Body of pancreas (tissue), 4 donors: ENCODE measurements at places on chromosomes 11 and 22.

DNA sequence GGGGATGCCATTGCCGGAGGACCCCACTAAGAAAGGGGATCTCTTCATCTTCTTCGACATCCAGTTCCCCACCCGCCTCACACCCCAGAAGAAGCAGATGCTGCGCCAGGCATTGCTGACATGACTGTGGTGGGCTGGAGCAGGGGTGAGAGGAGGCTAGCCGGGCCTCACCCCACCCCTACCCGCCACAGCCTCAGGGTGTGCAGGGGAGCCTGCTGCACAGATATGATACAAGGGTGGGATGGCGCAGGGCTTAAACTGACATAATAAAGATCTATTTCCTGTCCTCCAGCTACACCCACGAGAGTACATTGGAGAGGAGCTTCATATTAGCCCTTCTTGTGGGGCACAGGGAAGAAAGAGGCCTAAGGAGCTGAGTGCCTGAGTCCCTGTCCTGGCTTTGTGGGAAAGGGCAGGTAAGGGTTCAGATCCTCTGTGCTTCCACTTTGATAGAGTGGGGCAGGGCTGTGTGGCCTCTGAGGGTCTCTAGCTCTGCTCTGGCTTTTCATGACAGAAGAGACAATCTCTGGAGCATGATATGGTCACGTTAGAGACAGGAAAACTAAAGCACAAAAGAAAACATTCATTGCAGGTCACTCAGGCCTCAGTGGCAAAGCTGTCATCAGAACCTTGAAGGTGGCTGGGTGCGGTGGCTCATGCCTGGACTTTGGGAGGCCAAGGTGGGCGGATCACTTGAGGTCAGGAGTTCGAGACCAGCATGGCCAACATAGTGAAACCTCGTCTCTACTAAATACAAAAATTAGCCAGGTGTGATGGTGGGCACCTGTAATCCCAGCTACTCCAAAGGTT, 12.4 kb downstream of the UCP2 start:
- DNase-seq = no peak

DNA sequence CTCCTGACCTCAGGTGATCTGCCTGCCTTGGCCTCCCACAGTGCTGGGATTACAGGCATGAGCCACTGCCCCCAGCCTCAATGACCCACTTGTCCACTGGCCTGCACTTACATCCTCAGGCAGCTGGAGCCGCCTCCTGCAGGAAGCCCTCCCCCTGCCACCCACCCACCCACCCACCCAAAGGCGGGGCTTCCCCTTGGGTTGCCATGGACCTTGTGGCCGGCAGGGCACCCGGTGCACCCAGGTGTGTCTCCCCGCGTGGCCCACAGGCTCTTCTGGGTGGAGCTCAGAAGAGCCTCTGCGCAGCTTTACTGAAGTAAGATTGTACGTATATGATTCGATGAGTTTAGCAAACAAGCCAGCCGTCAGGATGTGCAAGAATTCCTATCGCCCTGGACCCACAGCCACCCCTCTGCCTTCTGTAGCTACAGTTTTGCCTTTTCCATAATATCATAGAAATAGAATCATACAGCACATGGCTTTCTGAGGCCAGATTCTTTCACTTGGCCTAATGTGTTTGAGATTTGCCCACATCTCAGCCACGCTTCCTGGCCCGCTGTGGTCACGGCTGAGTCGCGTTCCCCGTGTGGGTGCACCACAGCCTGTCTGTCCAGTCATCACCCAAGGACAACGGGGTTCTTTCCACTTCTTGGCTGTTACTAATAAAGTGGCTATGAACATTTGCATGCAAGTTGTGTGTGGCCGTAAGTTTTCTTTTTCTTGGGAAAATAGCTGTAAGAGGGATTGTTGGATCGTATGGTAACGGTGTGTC, 5.3 kb upstream of the BRSK2 start:
- no peak for DNase-seq

DNA sequence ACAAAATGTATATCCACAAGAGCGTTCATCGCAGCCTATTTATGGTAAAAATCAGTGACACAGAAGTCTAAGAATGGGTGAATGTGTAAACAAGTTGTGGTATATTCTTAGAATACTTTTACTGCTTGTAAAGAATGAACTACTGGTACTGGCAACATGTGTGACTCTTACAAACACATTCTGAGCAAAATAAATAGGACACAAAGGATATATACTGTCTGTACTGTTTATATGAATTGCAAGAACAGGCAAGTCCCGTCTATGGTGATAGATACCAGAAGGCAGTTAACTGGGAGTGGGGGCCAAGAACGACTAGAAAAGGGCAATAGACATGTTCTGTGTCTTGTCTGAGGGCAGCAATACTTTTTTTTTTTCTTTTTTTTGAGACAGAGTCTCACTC, 112.6 kb downstream of the TBC1D22A start:
- DNase-seq = no peak

DNA sequence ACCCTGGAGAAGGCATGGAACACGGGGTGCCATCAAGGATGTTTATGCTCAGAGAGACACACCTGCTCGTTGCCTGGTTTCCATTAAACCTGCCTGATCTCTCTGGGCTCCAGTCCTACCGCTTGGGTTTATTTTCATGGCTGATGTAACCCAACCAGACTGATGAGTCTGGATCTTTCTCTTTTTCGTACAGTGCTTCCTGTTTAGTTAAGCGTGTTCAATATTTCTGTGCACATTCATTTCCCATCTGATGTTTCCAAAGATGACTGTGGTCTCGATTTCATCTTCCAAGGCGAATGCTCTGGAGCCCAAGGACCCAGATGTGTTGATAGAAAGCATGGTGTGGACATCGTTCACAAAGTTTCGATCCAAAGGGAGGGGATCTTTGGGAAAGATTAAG, 84.3 kb downstream of the SNX19 start:
- DNase-seq = no peak

DNA sequence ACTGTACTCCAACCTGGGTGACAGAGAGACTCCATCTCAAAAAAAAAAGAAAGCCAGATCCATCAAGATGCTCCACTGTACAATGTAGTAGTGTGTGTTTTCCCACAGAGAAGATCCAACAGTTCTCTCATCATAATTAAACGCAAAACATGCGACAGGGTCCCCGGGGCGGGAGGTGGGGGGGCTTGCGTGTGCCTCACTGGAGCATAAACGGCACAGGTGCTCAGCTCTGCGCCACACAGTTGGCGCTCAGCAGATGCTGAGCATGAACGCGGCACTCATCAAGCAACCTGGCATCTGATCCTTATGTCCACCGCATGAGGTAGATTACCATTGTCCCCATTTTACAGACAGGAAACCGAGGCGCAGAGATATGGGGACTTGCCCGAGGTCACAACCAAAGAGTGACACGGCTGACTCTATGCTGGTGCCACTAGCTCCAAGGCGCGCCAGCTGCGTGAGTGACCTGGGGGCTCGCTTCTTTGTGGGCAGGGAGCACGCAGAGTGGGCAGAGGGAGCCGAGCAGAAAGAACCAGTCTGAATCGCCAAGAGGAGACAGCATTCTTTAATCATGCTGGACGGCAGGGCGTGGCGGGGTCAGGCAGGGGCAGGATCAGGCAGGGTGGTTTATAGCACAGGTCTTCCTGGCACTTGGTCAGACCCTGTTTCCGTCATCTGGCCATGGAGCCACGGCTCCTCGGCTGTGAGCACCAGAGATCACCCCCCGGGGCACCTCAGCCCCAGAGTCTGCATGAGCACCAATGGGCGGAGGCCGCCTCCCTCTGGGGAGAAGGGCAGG, 8.2 kb downstream of the C1QTNF6 start:
- DNase-seq = no peak

GRCh38 chr11:85889676-85890579, 34.7 kb downstream of the CCDC83 start:
- DNase-seq = no peak

DNA sequence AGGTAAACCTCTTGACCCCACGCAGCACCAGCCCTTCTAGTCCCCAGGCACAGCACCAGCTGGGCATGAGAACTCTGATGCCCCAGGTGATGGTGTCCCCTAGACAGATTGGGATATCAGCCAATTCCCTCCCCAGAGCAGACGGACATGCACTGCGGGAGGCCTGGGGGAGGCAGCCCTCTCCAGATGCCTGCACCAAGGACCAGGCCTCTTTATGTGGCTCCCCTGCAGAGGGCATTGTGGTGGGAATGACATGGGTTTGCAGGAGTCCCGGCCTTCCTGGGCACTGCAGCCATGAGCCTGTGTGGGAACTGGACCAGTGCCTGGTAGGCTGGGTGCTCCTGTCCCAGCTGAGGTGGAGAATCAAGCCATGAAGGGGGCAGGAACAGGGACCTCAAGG, 25.9 kb downstream of the PPM1F start:
- no peak for DNase-seq

DNA sequence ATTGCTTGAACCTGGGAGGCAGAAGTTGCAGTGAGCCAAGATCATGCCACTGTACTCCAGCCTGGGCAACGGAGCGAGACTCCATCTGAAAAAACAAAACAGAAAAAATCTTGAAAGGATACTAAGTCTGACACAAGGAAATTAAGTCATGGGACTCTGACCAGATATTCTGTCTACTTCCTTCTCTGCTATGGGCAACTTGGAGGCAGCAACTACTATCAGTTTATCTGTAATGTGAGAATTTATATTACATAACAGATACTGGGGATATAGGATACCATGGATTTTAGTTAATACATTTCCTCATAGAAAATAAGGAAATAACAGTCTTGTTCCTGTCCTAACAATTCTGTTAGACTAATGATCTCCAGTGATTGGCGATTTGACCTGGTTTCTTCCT, 1.6 kb upstream of the SGSM3 start:
- no peak for DNase-seq
